ENCODE measurements at places on chromosomes 4 and X. TPM values are rescaled to one million over a fixed set of nuclear protein-coding genes. Genes with fewer than 3 reads are reported as not detected.

Gene NUDT10
- total RNA-seq, result 1.4 TPM

DNA sequence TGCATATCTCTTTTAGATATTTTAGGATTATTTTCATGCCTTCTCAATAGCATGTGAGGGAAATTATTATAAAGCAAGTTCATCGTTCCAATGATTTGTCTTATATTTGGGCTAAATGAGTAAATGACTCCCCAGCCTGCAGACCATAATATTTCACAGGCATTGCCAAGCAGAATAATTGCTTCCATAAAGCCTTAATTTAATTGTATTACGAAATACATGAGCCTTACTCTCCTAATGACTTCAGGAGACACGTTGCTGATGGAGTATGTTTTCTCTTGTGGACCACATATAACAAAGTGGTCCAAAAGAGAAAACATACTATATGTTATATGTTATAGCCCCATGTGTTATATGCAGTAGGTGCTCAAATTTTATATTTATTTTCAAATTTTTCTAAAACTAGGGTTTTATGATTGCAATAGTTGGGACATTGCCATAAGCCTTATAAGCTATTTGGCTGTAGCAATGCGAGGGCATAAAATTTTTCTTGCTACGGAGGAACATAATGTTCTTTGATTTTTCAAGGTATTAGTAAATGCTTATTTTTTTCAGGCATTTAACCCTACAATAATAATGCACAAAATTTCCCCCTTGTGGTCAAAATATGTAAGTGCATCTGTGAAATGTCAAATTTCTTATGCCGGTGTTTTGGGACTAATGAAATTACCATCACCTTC lies 26.2 kb upstream of the TMPRSS11D start:
- H3K4me1 ChIP-seq, result no peaks in the 10 kb centered on the region
- no peak overlapping the region for H3K27ac ChIP-seq
- H3K36me3 ChIP-seq, result no peaks in the 10 kb centered on the region
- no peak for DNase-seq
- H3K4me3 ChIP-seq, result no peak overlapping the region

GRCh38 chr4:138512756-138513155 lies 270.6 kb upstream of the SLC7A11 start:
- no peaks in the 10 kb centered on the region for H3K36me3 ChIP-seq
- H3K4me3 ChIP-seq, result no peak overlapping the region
- H3K27ac ChIP-seq, result no peak overlapping the region
- no peak for DNase-seq
- H3K4me1 ChIP-seq, result no peaks in the 10 kb centered on the region
- no peaks in the 10 kb centered on the region for H3K27me3 ChIP-seq

- no peak overlapping the region for H3K4me3 ChIP-seq
- DNase-seq, result no peak
- peaks cover 1% of the 10 kb centered on the region for H3K36me3 ChIP-seq
- no peaks in the 10 kb centered on the region for H3K27me3 ChIP-seq
- no peak overlapping the region for H3K27ac ChIP-seq
- peaks cover 13% of the 10 kb centered on the region for H3K4me1 ChIP-seq
These were observed 40.4 kb upstream of the PROM1 start for GRCh38 chr4:16124232-16124631.

DNA sequence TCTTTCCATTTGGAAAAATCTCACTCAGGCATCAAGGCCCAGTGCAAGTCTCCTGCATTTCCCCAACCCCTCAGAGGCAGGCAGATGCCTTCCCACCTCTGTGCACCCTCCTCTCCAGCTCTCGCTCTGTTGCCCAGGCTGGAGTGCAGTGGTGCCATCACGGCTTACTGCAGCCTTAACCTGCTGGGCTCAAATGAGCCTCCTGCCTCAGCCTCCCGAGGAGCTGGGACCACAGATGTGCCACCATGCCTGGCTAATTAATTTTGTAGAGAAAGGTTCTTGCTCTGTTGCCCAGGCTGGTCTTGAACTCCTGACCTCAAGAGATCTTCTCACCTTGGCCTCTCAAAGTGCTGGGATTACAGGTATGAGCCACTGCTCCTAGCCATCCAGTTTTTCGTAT lies 95.8 kb downstream of the NHSL2 start:
- no peaks in the 10 kb centered on the region for H3K36me3 ChIP-seq
- H3K4me3 ChIP-seq, result no peak overlapping the region
- H3K27me3 ChIP-seq, result no peaks in the 10 kb centered on the region
- no peaks in the 10 kb centered on the region for H3K4me1 ChIP-seq
- no peak for DNase-seq

DNA sequence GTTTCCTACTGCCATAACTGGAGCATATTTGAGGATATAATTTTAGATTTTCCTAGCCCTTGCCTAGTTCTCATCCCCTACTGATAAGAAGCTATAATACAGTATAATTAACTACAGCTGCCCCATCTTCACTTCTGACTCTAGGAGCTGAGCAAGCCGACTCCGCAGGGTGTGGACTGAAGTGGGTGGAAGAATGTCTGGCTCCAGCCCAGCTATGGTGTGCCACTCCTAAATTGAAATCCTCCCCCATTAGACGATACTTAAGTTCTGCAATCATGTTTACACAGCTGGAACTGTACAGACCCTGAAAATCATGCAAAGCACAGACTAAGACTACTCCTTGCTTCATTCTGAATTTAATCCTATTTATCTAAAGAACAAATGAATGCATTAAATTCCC lies 93.1 kb downstream of the PCDH19 start:
- no peak overlapping the region for H3K27ac ChIP-seq
- DNase-seq, result no peak
- no peaks in the 10 kb centered on the region for H3K4me1 ChIP-seq
- no peak overlapping the region for H3K4me3 ChIP-seq
- H3K36me3 ChIP-seq, result no peaks in the 10 kb centered on the region

DNA sequence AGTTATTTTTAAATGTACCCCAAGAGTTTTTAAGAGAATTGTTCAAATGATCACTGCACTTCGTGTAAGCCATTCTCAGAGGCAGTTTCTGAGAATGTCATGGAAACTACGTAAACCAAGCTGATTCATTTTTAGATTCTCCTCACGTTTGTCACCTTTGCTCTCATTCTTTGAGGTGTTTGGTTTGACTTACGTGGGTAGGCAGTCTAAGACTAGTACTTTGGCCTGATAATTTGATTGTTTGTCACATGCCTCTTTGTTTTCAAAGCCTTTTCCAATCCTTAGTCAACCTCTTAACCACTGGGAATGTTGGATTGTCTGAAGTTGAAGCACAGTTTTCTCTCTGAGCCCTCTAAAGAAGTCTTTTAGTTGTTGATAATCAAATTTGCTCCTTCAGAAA lies 10.5 kb downstream of the SEPTIN11 start:
- no peaks in the 10 kb centered on the region for H3K27me3 ChIP-seq
- no peak overlapping the region for H3K4me3 ChIP-seq
- peaks cover 18% of the 10 kb centered on the region for H3K4me1 ChIP-seq
- no peak for DNase-seq
- H3K36me3 ChIP-seq, result peaks cover 22% of the 10 kb centered on the region
- H3K27ac ChIP-seq, result no peak overlapping the region

Data from activated naive CD8-positive, alpha-beta T cell treated with anti-CD3 and anti-CD28 coated beads, Interleukin-2, amount 10 ng/mL, durations not matched to agents 7 days and 5 days (primary cell).